ENCODE measurements at places on chromosomes 1 and 21.
A peak's percentile ranks its signal among the peaks of the same experiment; 100 is the strongest.

GRCh38 chr1:228332797-228333738 is 73.6 kb downstream of the TRIM11 start:
- DNase-seq = no peak

DNA sequence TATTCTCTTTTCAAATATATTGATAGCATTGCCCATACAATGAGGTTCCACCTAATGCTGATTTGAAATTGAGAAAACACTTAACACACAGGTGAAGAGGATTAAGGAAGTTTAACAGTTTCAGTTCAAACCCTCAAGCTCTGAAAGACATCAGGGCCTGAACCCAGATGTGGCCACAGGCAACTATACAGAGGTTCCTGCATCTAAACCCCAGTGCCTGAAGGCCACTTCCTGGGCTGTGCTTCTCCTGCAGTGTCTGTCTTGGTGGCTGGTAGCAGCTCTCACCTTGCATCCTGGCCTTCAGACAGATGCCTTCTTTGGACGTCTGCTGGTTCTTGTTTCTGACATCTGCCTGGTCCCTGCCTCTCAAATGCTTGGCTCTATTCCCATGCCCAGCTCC is 25.1 kb upstream of the NGF start:
- DNase-seq = no peak

DNA sequence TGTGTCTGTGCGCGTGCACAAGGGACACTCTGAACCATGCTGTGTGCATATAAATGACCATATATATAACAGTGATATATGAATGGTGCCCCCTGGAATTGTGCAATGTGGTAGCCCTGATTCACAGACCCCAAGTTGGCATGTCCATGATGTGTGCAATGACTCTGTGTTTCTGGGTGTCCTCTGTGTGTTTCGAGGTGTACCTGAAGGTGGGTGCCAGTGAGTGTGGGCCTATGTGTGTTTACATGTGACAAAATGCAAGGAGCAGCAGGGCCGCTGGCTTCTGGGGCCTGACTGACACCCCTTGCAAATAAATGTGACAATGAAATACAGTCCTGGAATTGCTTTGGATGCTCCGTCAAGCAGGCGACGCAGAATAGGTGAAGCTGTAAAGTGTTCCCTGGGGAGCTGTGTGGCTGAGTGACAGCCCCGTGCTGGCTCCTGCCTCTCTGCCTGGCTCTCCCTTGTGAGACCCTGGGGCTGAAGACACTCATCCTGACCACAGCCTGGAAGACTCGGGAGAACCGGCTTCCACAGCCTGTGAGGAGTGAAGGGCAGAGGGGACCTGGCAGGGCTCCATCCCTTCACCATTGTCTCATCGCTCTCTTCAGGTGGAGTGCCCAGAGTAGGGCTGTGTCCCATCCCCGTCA is 38.2 kb upstream of the CSF3R start:
- DNase-seq = no peak

GRCh38 chr1:199878823-199879222 is 148.7 kb upstream of the NR5A2 start:
- DNase-seq = no peak

GRCh38 chr1:94602802-94603625 is 61.5 kb upstream of the F3 start:
- no peak for DNase-seq

GRCh38 chr1:23108918-23109533 is 59.6 kb downstream of the LUZP1 start:
- DNase-seq = no peak

DNA sequence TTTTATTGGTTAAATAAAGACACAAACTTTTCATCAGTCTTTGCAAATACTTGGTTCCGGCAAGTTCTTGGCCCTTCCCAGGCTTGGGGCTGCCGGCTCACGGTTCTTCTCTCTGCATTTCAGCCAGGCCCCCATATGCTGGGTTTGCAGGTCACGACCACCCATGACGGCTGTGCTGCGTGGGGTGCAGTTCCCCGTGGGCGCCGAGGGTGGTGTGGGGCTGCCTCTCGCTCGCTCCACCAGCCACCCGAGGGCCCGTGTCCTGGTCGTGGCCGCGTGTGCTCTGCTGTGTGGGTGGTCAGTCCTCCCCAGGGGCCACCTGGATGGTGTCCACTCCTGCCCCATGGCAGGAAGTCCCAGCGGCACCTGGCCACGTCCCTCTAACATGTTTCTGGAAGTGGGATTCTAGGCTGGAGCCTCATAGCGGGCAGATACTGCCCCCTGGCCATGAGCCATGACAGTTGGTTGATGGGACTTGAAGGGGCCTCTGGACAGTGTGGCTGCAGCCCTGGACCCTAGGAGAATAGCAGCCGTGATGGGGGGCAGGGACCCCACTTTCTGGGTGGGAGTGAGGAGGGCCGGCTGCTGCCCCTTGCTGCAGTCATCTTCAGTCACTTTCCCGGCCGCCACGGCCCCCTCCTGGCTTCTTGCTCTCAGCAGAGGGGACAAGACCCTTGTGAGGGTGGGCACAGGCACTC is 46.3 kb downstream of the SKI start:
- DNase-seq = no peak

- no peak for DNase-seq
Measured at GRCh38 chr1:55578646-55579045, 363.5 kb upstream of the USP24 start.

DNA sequence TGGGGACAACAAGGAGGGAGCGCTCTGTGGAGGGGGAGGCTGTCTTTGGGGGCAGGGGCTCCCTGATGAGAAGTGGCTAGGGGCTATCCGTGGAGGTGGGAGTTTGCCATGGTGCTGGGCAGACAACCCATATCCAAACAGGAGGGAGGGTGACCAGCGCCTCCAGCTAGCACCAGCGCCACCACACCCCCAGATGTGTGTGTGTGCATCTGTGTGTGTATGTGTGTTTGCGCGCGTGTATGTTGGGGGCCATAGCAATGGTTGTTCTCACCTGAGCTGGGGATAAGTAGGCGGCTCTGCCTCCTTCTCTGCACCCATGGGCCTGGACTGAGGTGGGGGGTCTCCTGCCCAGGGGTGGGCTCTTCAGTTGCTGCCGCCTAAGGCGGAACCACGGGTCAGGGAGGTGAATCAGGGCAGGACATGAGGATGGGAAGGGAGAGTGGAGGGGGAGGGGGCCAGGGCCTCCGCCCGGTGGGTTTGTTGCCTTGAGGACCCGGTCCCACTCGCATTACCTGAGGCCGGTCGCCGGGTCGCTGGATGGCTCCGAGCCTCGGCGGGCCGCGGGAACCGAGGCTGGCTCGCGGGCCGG is 345 bp downstream of the HPCAL4 start:
- DNase-seq = no peak

DNA sequence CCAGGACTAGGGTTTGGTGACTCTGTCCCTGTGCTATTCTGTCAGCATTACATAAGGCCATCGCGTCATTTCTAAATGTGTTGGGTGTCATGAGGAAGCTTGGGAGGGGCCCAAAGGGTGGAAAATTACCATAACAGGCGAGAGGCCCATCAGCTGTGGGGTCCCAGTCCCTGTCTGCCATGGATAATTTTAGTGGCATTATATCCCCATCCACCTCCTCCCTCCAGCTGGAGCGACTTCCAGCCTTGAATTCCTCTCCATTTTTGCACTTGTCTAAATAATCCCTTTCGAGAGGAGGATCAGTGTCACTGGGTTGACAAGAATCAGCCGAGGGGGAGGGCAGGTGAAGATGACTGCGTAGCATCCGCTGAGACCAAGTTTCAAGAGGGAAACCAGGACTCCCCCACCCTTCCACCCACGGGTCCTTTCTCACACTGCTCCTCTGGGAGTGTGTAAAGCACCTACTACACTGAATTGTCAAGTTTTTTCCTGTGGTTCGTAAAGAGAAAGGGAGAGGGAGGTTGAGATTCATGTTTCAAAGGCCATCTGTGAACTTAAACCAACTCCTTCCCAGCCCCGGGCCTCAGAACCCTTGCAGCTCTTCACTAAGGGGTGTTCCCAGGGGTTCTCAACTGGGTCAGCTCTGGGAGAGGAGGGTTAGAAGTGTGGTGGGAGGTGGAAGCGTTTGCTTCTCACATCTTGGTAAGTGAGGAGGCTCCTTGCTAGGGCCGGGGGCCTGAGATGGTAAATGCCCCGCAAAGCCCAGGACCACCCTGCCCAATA is 29.2 kb downstream of the VASH2 start:
- no peak for DNase-seq

DNA sequence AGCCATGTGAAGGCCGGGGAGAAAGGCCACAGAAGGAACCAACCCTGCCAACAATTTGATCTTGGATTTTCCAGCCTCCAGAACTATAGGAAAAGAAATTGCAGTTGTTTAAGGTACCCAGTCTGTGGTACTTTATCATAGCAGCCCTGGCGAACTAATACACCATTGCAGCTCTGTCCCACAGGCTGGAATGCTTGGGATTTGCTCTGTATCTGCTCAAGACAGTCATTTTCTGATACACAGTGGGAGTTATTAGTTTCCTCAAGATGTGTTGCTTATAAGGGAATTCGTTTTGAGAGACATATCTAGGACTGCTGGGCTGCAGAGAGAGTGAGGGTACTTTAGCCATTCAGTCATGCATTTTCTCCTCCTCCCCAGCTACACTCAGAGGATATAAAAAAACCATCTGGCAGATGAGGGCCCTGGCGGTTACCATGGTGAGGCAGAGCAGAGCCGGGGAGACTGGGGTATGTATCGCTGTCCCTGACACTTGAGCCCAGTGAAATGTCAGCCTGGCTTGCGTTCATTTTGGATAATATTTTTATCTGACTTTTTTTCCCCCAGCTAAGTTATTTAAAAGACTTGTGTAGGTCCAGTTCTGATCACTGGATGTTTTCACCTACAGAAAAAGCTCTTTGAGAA is 104.6 kb downstream of the DIRAS3 start:
- peak; percentile 87 for DNase-seq

- DNase-seq = peak; percentile 16
Measured at GRCh38 chr1:163315773-163316374, 5.9 kb upstream of the NUF2 start.

- DNase-seq = no peak
Measured at GRCh38 chr1:213676736-213677135, 311.0 kb upstream of the PROX1 start.

- DNase-seq = no peak
Measured at GRCh38 chr1:17061892-17062291, 8.1 kb upstream of the SDHB start.
